NCI-H1105 (cell line): ENCODE measurements at places on chromosomes 11 and 22.

GRCh38 chr11:662689-663274 lies 25.7 kb downstream of the DRD4 start:
- DNase-seq, result no peak

GRCh38 chr11:33399421-33399820 lies 142.2 kb downstream of the HIPK3 start:
- DNase-seq, result no peak

DNA sequence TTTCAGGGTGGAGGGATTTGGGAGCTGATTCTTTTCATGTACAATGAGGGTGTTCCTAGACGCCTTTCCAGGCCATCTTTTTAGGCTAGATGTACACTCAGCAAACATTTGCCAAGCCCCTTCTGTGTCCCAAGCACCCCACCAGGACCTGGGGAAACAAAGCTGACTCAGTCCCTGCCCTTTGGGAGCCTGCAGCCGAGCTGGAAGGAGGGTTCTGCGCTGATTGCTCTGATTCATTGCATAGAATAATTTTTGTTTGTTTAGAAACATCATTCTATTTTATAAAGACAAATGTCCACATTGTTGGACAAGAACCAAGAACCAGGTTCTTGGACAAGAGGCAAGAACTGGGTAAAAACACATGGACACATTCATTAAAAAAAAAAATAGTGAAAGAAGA lies 16.7 kb downstream of the TP53AIP1 start:
- DNase-seq, result no peak

GRCh38 chr11:126332221-126332711 lies 23.2 kb upstream of the ST3GAL4 start:
- no peak for DNase-seq

DNA sequence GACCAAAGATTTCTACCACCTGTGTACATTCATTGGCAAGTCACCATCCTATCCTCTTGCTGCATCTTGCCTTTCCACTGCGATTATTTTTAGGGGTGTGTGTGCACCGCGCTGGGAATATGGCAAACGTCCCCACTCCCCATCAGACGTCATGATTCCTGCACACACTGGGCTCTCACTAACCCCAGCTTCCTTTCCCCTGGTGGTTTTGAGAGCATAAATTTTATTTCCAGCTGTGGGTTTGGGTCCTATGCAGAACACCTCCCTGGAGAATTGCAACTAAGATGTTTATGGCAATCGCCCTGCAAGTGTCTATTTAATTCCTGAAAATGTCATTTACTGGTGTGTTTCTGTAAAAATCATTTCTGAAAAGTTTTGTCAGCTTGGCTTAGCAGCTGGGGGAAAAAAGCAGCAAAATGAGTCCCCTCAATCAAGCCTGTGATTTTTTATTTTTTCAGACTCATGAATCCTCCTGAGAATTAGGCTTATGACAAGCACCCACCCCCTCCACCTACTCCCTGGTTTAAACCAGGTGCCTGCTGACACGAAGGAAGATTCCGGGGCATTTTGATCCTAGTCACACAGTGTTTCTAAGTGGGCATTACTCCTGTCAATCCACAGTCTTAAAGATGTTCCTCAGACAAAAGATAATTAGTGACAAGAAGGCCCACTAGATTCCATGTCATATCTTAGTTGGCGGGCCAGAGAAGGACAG lies 23.8 kb downstream of the UPB1 start:
- DNase-seq, result no peak

DNA sequence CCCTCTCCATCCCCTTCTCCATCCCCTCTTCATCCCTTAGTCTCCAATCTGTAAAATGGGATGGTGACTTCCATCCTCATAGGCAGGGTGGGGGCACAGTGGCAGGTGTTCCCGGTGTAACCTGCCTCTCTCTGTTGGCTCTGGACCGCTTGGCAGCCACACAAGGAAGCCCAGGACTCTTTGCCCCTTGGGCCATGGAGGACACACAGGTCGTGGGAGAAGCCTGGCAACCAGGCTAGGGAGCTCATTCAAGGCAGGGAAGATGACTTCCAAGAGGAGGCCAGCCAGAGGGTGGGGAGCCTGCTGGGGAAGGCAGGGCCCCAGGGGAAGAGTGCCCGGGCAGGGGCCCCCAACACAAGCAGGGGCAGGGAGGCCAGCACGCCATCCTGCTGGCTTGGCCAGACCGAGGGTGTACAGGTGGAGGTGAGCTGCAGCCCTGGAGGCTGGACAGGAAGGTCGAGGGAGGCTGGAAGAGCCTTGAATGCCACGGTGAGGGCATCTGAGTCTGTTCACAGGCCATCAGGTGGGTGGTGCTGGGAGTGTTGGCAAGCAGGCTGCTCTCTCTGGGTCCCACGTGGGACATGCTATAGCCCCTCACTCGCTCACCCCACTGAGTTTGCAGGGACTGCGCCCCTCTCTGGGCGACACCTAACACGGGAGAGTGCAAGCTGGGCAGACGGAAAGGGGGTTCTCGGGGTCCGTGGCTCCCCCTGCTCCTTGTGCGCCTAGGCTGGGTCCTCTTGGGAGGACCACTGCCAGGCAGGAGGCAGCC lies 15.5 kb upstream of the CTSD start:
- no peak for DNase-seq
